ENCODE measurements at places on chromosomes 16 and 17.
A peak's percentile ranks its signal among the peaks of the same experiment; 100 is the strongest.

DNA sequence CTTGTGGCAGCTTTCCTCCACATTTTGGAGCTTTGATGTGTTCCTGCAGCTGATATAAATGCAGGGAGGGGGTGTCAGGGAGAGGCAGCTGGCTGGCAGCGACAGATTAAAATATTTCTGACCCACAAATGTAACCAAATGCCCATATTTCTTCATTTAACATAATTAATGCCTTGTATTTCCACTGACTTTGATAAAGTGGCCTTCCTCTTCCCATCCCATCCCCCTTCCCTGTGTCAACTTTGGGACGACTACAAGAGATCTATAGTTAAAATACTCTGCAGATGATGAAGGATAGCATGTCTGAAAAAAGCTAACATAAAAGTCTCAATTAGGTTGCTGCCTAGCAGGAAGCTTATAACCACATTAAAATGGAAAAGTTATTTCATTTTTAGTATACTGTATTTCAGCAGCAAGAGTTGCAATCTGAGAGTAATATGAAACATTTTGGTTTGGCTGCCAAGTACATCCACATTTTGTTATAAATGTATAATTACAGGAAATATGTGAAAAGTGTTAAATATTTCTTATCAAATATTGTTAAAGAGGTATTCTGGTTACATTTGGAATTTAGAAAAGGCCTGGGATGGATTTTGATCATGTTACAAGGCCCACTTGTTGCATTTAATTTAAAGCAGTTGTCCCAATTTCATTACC lies 238.7 kb upstream of the TBX2 start:
- no peak for DNase-seq

DNA sequence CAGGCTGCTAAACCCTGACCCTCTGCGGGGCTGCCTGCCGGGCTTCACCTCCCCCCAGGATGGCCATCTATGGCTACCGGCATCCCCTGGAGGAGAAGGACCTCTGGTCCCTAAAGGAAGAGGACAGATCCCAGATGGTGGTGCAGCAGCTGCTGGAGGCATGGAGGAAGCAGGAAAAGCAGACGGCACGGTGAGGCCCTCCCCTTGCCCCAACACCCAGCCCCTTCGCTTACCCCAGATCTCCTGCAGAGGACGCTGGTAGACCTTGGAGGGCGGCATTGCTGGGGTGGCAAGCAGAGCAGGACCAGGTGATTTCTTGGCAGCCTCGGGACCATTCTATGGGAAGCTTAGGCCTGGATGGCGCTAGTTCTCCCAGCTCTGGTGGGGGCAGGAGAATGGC lies 24.5 kb downstream of the ABCC3 start:
- no peak for DNase-seq

- DNase-seq: no peak
These were observed 1.2 kb upstream of the ABCA3 start for GRCh38 chr16:2341456-2342447.

- no peak for DNase-seq
These were observed 43.5 kb upstream of the BCAR1 start for GRCh38 chr16:75294773-75295459.

DNA sequence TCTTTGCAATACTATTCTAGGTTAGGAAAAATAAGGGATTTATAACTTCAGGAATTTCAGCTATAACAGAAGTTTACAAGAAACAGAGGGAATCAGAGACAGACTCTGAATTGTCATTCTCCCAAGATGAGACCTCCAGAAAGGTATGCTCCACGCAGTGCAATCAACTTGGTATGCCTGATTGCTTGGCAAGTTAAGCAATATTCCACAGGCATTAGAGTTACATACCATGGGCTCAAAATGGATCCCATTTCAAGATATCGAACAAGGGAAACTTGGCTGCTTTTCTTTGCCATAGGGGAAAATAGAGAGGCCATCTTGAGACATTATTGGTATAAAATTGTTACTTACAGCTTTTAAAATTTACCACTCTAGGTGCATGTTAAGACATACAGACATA lies 615.6 kb upstream of the SOX9 start:
- peak; percentile 69 for DNase-seq

DNA sequence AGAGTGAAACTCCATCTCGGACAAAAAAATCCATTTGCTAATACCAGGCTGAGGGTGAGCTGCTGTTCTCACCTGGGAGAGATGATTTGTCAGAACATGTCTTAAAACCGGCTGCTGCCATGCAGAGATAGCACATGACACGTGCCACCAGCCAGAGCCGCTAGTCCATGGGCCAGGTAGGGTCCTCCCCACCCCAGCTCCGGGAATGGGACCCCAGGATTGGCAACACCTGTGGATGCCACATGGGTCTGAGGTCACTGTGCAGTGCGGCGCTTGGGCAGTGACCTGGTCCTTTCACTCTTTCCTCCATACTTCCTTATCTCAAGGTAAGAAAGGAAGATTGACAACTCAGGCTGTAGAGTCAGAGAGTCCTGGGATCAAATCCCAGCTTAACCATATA lies 393.3 kb upstream of the TNRC6C start:
- no peak for DNase-seq

DNA sequence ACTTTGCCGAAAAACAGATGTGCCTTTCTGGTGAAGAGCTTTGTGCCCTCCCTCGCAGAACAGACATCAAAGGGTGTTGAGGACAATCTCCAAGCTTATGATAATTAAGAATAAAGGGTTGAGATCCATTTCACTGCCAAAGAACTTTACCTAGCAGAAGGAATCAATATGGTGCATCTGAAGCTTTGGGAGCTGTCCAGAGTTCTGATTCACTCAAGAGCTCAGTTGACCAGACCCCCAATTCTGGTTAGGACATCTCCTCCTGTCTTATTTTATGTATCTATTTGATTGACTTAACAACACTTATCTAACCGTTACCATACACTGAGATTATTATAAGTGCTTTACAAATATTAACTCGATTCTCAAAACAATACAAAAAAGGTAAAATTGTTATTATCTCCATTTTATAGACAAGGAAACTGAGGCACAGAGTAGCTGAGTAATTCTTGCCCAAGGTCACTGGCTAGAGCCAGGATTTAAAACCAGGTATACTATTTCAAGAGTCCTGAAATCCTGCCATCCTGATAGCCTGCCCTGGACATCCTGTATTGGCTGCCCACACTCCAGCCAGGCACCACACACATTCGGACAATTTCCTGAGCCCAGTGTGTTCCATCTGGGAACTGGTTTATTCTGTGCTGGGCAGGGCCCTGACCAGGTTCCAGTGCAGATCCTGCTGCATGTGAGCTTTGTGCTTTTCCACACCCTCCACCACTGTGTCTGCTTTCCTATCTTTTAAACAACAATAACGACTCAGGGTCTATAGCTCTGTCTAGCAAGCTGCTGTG lies 29.8 kb downstream of the PITPNM3 start:
- peak; percentile 37 for DNase-seq
